ENCODE measurements at places on chromosomes 13 and 19. TPM values are rescaled to one million over a fixed set of nuclear protein-coding genes. Genes with fewer than 3 reads are reported as not detected.

OR7D2 gene
- total RNA-seq, result not detected

SULT2B1 gene
- total RNA-seq, result not detected

FCHO1 gene
- 0.36 TPM for total RNA-seq

ZNF723 gene
- total RNA-seq, result not detected

TBXA2R gene
- 0.49 TPM for total RNA-seq

NAA16 gene
- total RNA-seq, result 16.1 TPM

Measured in fibroblast of the aortic adventitia (primary cell).